ENCODE measurements at places on chromosomes 4 and X. TPM values are rescaled to one million over a fixed set of nuclear protein-coding genes. Genes with fewer than 3 reads are reported as not detected.

NAA11 gene
- not detected for total RNA-seq

PDZD11 gene
- total RNA-seq = 42.0 TPM

PCDH18 gene
- total RNA-seq = 18.3 TPM

- H3K36me3 ChIP-seq = no peaks in the 10 kb centered on the region
- H3K4me1 ChIP-seq = no peaks in the 10 kb centered on the region
- no peak for DNase-seq
- no peak overlapping the region for H3K27ac ChIP-seq
Observed at GRCh38 chr4:86744570-86744969, 104.6 kb downstream of the SLC10A6 start.

- no peak overlapping the region for H3K27ac ChIP-seq
- no peak overlapping the region for H3K4me3 ChIP-seq
- H3K27me3 ChIP-seq = no peaks in the 10 kb centered on the region
- no peaks in the 10 kb centered on the region for H3K36me3 ChIP-seq
- H3K4me1 ChIP-seq = no peaks in the 10 kb centered on the region
Observed at GRCh38 chr4:128542047-128542446, 254.4 kb upstream of the PGRMC2 start.

- H3K36me3 ChIP-seq = no peaks in the 10 kb centered on the region
- H3K27ac ChIP-seq = no peak overlapping the region
- H3K4me3 ChIP-seq = no peak overlapping the region
- DNase-seq = no peak
Observed at GRCh38 chrX:130118441-130119311, 8.4 kb upstream of the ELF4 start.

GRCh38 chr4:145921231-145921630 lies 17.4 kb downstream of the ZNF827 start:
- DNase-seq = no peak
- no peaks in the 10 kb centered on the region for H3K36me3 ChIP-seq
- H3K4me1 ChIP-seq = peaks cover 4% of the 10 kb centered on the region

DNA sequence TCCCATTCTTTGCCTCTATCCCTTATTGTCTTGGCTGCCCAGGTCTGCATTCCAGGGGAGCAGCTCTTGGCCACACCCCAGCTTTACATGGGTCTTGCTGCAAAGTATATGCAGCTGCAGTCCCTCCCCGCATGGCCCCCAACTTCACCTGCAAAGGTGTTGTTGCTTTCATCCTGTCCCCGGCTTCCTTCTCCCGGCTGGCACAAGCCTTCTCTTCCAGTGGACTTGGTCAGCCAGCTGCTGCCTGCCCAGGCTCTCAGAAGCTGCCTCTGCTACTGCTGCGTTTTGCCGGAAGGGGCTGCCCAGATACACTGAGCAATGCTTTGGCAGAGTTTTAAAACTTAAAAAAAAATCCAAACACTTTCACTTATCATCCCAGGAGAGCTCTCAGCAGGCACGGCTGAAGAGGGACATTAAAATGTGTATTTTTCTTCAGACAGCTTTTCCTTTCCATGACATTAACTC lies 121.2 kb upstream of the PDLIM3 start:
- peaks cover 4% of the 10 kb centered on the region for H3K4me1 ChIP-seq
- H3K36me3 ChIP-seq = no peaks in the 10 kb centered on the region
- peak; percentile 84 for DNase-seq
- H3K4me3 ChIP-seq = no peak overlapping the region
- H3K27me3 ChIP-seq = no peaks in the 10 kb centered on the region

- no peak overlapping the region for H3K27ac ChIP-seq
- H3K27me3 ChIP-seq = no peaks in the 10 kb centered on the region
- H3K4me3 ChIP-seq = no peak overlapping the region
- H3K36me3 ChIP-seq = no peaks in the 10 kb centered on the region
- H3K4me1 ChIP-seq = no peaks in the 10 kb centered on the region
- no peak for DNase-seq
Observed at GRCh38 chr4:53716471-53717063, 125.3 kb upstream of the LNX1 start.

- no peaks in the 10 kb centered on the region for H3K4me1 ChIP-seq
- H3K27me3 ChIP-seq = no peaks in the 10 kb centered on the region
- no peaks in the 10 kb centered on the region for H3K36me3 ChIP-seq
- H3K4me3 ChIP-seq = no peak overlapping the region
- no peak overlapping the region for H3K27ac ChIP-seq
- DNase-seq = no peak
Observed at GRCh38 chr4:56671860-56672259, 9.2 kb downstream of the HOPX start.

- H3K4me1 ChIP-seq = no peaks in the 10 kb centered on the region
- no peak for DNase-seq
- no peak overlapping the region for H3K27ac ChIP-seq
- no peak overlapping the region for H3K4me3 ChIP-seq
- peaks cover 4% of the 10 kb centered on the region for H3K27me3 ChIP-seq
Observed at GRCh38 chrX:50103176-50103575, 97.6 kb downstream of the AKAP4 start.

DNA sequence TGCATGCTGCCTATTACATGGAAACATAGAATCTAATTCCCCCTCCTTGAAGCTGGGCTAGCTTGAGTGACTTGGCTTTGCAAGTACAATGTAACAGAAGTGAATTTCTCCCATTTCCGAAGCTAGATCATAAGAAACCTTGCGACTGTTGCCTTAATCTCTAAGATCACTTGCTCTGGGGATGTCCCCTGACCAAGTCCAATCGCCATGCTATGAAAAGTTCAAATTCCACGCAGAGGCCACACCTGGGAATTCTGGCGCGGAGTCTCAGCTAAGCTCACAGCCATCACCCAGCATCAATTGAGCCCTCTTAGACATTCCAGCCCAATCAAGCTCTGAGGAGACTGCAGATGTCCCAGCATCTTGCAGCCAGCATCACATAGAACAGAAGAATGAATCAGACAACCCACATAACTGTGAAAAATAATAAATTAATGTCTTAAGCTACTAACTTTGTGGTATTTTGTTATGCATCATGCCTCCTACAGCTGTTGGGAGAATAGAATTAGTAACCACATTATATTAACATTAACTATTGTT lies 27.0 kb downstream of the GPM6A start:
- no peak for DNase-seq
- no peaks in the 10 kb centered on the region for H3K4me1 ChIP-seq
- H3K27me3 ChIP-seq = no peaks in the 10 kb centered on the region
- no peak overlapping the region for H3K27ac ChIP-seq
- H3K36me3 ChIP-seq = no peaks in the 10 kb centered on the region
- no peak overlapping the region for H3K4me3 ChIP-seq

HSFX3 gene
- total RNA-seq = not detected

GRCh38 chrX:118116713-118117550 lies at the start of gene KLHL13:
TSS of gene KLHL13 (minus strand) at chrX:118116810. CDS start at chrX:118028473, 88,337 bp downstream.
- H3K27me3 ChIP-seq = no peaks in the 10 kb centered on the region
- no peak within 1 kb of the TSS for H3K4me3 ChIP-seq
- H3K4me1 ChIP-seq = no peaks in the 10 kb centered on the region
- no peaks in the 10 kb centered on the region for H3K36me3 ChIP-seq
- DNase-seq = peak; percentile 56

DNA sequence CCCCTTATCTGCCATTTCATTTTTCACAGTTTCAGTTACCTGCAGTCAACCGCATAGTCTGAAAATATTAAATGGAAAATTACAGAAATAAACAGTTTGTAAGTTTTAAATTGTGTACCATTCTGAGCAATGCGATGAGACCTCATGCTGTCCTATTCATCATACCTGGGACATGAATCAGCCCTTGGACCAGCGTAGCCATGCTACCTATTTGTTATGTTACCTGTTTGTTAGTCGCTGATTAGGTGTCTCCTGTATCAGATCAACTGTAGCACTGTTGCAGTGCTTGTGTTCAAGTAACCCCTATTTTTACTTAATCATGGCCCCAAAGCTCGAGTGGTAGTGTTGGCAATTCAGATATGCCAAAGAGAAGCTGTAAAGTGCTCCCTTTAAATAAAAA lies 492.2 kb upstream of the AADAT start:
- no peaks in the 10 kb centered on the region for H3K27me3 ChIP-seq
- H3K27ac ChIP-seq = no peak overlapping the region
- no peak for DNase-seq

DNA sequence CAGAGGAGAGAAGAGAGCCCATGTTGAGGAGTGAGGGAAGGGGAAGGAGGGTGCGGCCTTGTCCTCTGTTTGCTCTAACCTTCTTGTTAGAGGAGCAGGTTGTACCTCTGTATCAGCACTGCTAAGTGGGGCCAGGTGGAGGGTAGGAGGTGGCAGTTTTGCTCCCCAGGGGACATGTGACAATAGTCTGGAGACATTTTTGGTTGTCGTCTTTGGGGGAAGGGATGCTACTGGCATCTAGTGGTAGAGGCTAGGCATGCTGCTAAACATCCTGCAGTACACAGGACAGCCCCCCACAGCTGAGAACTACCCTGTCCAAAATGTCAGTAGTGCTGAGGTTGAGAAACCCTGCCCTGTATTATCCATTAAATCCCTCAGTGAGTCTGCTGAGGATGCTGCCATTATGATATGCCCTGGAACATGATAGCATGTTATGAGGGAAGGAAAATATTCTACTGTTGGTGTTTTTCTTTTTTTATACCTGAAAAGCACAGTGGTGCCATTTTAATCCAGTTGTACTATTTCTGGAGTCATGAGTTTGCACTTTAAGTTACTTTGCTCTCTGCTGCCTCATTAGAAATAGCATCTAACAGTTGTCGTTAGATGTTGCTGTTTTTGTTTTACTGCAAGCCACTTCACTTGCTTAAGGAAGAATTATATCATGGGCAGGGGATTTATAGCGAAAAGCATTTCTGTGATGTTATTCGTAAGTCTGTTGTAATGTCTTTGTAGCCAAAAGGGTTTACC lies 90.6 kb downstream of the LRP2BP start:
- no peak overlapping the region for H3K4me3 ChIP-seq
- H3K4me1 ChIP-seq = no peaks in the 10 kb centered on the region
- H3K27ac ChIP-seq = no peak overlapping the region
- H3K36me3 ChIP-seq = no peaks in the 10 kb centered on the region

GRCh38 chrX:49155243-49155899 lies 7.2 kb upstream of the MAGIX start:
- no peaks in the 10 kb centered on the region for H3K4me1 ChIP-seq
- peak overlapping the region; percentile 64 for H3K4me3 ChIP-seq
- H3K27me3 ChIP-seq = no peaks in the 10 kb centered on the region

DNA sequence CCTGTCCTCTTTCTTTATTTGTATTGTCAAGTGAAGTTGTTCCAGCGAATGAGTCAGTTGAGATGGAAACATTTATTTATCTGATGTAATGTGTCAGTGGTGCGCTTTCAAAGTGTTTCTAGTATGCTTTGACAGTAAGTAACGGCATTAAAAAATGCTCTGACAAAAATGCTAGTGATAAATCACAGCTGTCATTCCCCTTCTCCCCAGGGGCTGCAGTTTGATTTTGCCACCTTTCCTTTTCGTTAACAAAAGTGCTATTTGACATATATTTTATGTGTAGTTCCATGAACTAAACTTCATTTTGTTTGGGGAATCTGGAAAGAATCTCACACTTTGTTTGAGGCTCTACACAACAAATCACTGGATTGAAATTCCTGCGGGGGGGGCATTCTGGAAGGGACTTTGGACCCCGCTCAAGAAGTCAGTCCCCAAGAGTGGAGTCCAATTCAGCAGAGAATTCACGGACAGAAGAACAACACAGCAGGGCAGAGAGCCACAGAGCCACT lies 7.6 kb upstream of the TBC1D19 start:
- H3K4me3 ChIP-seq = no peak overlapping the region
- H3K27ac ChIP-seq = no peak overlapping the region
- H3K27me3 ChIP-seq = no peaks in the 10 kb centered on the region
- no peaks in the 10 kb centered on the region for H3K36me3 ChIP-seq

GRCh38 chr4:26701786-26702227 lies 117.9 kb downstream of the TBC1D19 start:
- H3K4me1 ChIP-seq = no peaks in the 10 kb centered on the region
- H3K27me3 ChIP-seq = no peaks in the 10 kb centered on the region
- H3K4me3 ChIP-seq = no peak overlapping the region
- no peaks in the 10 kb centered on the region for H3K36me3 ChIP-seq
- no peak for DNase-seq
- H3K27ac ChIP-seq = no peak overlapping the region

DNA sequence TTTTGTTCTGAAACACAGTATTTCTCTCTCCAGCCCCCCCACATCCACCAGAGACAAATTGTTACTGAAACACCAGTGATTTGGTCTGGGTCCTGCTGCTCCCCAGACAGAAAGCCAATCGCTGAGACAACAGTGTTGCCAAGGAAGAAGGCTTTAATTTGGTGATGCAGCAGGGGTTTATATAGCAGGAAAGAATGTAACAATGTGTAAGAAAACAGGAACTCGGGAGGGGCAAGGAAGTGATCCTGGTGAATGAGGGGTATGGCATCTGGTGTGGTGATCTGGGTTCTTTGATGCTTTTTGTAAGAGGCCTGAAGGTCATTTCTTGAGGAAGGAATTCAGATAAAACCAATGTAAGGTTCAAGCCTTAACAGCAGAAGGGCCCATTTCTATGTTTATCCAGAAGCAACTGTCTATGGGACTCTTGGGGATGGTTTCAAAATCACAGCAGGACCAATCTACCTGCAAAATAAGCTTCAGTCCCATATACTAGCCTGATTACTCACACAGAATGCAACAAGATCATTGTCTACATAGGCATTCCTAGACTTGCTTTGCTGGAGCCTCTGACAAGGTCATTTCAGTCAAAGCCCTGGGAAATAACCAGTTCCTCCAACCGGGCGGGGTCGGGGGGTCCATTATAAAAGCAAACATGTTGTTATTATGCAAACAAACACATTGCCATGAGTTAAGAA lies 445.2 kb upstream of the ZFP42 start:
- no peak overlapping the region for H3K4me3 ChIP-seq
- no peak for DNase-seq
- H3K27ac ChIP-seq = no peak overlapping the region
- H3K36me3 ChIP-seq = no peaks in the 10 kb centered on the region
- no peaks in the 10 kb centered on the region for H3K27me3 ChIP-seq
- no peaks in the 10 kb centered on the region for H3K4me1 ChIP-seq

- H3K4me3 ChIP-seq = no peak overlapping the region
- DNase-seq = peak; percentile 34
- no peaks in the 10 kb centered on the region for H3K36me3 ChIP-seq
Observed at GRCh38 chr4:85370400-85371032, 104.4 kb upstream of the ARHGAP24 start.

Measured in adrenal gland (tissue), 19 donors.